Stimulated activated CD8-positive, alpha-beta memory T cell treated with anti-CD3 and anti-CD28 coated beads, Interleukin-7, amount 100 ng/mL, for 24 hours (primary cell): ENCODE measurements at places on chromosomes 1 and 21.

- DNase-seq, result no peak
These were observed 8.7 kb downstream of the CD247 start for GRCh38 chr1:167509587-167509986.

GRCh38 chr1:222644636-222644980 lies 26.7 kb downstream of the MIA3 start:
- no peak for DNase-seq

GRCh38 chr1:63063367-63063766 lies 259.0 kb upstream of the FOXD3 start:
- DNase-seq, result no peak

GRCh38 chr21:36856643-36857042 lies 109.8 kb downstream of the HLCS start:
- no peak for DNase-seq

GRCh38 chr1:231395998-231396390 lies 26.1 kb downstream of the EGLN1 start:
- no peak for DNase-seq

GRCh38 chr1:93668951-93669350 lies 12.7 kb downstream of the BCAR3 start:
- no peak for DNase-seq

DNA sequence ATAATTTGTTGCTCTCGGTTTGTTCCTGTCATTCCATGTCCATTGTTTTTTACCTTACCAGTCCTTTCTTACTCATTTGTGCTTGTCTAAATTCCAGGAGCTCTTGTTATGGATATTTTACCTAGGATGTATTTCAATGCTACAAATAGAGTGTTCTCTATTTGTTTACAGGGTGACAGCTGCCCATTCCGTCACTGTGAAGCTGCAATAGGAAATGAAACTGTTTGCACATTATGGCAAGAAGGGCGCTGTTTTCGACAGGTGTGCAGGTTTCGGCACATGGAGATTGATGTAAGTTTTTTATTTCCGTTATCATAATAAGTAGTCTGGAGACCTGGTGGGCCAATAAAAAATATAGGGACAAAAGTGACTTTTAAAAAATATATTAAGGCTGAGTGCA lies 23.0 kb downstream of the ZBED6 start:
- DNase-seq, result no peak

- DNase-seq, result no peak
These were observed at the start of gene GNG4 for GRCh38 chr1:235649368-235650163. GNG4 (minus strand) TSS chr1:235649784; CDS start chr1:235583838, 65,946 bp downstream.

GRCh38 chr1:81327103-81327710 lies 473.5 kb upstream of the ADGRL2 start:
- DNase-seq, result no peak

DNA sequence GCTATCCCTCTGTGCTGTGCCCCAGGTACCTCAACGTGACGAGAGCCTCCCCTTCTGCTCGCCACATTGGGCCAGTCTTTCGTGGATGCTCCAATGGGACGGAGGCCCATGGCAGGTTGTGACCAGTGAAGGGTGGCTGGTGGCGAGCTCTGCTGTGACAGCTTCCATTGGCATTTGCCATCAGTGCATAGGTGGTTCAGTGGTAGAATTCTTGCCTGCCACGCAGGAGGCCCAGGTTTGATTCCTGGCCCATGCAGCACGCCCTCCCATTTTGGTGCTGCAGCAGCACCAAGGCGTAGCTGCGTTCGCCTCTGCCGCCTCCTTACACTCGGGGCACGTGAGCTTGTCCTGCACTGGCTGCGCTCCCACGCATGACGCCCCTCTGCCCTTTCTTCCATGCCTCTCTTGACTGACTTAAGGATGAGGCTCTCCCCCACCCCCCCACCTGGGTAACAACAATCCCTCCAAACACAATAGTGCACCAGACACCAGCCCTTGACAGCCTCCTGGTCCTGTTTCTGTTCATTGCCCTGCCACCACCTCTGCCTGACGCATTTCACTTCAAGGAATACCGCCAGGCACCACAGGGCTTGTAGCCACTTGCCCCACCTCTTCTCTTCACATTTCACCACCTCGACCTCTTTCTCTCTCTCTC lies 24.7 kb upstream of the FCGR2A start:
- no peak for DNase-seq

GRCh38 chr1:153232553-153232952 lies 15.2 kb downstream of the PRR9 start:
- DNase-seq, result no peak

GRCh38 chr1:160354388-160354985 lies 11.3 kb downstream of the NCSTN start:
- DNase-seq, result no peak

DNA sequence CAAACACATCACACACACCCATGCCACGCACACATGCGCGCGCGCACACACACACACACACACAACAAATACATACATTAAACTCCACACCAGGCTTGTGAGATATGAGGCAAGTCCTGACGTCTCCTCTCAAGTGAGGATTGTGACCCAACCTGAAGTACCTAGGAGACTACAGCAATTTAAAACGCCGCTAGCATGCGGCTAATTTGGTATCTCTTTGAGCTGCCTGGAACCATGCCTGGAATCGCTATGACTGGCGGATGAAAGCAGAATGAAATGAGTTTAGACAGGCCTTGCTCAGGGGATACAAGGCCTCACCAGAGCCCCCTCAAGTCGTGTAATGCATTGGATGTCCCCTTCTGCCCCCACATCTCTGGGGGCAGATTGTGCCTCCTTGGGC lies 1.6 kb upstream of the RAB7B start:
- DNase-seq, result no peak

DNA sequence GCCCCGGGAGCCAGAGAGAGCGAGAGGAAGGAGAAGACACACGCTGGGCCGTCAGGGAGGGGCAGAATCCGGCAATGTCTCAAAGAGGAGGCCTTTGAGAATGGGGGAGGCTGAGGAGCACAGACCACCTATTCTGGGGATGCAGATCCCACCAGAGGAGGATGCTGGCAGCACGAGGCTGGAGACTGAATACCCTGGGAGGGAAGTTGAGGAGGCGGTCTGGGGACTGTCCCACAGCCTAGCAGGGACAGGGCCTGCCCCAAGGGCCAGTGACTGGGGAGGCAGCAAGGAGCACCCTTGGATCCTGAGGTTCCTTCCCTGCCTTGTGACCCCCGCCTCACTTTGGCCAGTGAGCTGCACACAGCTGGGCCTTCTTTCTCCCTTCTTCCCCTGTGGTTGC lies 49.2 kb downstream of the SLC37A1 start:
- DNase-seq, result no peak

- no peak for DNase-seq
These were observed 50.0 kb downstream of the BEND5 start for GRCh38 chr1:48726557-48727215.

DNA sequence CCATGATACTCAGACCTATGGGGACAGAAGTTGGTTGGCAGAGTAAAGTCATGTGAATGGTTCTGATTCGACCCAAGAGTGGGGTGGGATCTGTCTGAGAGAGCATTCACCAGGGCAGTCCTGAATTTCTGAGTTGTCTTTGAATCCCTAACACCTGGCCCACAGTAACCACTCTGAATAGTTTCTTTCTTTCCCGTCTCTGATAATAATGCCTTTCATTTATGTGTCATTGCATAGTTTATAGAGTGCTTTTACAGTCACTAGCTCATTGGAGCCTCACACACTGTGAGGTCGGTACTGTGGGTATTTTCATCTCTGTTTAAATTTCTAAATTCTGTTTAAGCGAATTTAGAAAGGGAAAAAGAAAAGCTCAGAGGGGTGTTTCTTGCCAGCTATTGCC lies 147.1 kb downstream of the C1orf21 start:
- DNase-seq, result no peak

DNA sequence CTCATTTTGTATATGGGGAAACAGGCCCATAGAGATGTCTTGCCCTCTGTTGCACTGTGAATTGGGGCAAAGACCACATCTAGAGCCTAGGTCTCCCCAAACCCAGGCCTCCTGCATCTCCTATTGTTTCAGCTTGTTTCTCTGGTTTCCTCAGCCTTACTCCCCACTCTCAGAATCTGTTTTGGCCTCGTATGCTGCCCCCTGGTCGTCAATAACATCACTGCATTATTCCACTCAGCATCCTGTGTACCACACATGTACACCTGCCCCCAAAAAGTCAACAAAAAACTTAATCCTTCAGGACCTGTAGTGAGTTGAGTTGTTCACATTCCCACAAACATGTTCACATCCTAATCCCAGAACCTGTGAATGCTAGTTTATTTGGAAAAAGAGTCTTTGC lies 184.8 kb downstream of the BRINP2 start:
- DNase-seq, result no peak

DNA sequence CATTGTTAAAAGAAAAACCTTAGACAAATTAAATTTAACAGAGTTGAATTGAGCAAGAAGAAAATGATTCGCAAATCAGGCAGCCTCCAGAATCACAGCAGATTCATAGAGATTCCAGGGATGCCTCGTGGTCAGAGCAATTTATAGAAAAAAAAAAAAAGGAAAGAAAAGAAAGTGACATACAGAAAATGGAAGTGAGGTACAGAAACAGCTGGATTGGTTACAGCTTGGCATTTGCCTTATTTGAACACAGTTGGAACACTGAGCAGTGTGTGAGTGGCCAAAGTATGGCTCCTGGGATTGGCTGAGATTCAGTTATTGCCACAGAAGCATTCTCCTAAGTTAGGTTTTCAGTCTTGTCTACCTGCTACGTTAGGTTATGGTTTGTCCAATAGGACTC lies 9.1 kb upstream of the C21orf91 start:
- no peak for DNase-seq
